SJSA1 (cell line): ENCODE measurements at places on chromosomes 4 and X.

DNA sequence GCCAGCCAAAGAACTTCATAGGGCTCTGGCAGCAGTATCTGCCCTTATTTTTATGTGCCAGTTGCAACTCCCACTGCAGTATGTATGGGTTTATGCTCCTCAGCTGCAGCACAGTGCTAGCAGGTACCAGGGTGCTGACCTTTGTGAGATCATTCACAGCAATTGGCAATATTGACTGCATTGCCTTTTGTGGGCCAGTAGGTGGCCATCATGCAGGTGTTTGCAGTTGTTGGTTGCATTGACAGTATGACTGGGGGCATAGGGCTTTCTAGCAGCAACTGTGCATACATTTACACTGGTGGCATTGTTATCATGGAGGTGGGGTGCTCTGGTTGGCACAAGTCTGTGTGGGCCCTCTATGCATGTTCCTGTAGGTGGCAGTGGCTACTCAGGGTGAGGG lies 42.5 kb downstream of the FAAH2 start:
- DNase-seq: no peak

GRCh38 chr4:53478671-53479456 lies 101.4 kb downstream of the FIP1L1 start:
- peak; percentile 27 for DNase-seq

DNA sequence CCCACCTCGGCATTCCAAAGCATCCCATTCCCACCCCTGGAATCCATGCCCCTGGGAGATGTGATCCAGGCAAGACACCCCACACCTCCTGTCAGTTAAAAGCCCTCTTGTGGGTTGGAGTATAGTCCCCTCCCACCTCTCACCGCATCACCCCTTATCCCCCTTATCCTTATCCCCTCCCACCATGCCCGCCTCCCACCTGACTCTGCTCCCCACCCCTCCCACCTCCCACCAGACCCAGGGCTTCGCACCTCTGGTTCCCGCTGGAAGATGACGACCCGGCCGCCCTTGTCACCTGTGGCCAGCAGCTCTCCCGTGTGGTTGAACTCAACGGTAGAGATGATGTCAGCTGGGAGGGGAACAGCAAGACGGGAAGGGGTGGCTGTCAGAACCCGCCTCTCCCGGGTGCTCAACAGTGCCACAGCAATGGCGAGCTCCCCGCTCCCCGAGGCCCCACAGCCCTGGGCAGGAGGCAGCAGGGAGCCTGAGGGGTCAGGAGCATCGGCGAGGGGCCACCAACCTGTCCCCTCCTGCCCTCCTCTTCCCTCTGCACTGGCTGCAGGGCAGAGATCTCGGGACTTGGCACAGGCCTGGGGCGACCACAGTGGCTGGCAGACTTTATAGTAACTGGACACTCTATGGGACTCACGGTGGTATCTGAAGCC lies 91.5 kb downstream of the PPP2R2C start:
- no peak for DNase-seq

GRCh38 chrX:101265869-101266428 lies 25.2 kb downstream of the TAF7L start:
- DNase-seq: peak; percentile 44

DNA sequence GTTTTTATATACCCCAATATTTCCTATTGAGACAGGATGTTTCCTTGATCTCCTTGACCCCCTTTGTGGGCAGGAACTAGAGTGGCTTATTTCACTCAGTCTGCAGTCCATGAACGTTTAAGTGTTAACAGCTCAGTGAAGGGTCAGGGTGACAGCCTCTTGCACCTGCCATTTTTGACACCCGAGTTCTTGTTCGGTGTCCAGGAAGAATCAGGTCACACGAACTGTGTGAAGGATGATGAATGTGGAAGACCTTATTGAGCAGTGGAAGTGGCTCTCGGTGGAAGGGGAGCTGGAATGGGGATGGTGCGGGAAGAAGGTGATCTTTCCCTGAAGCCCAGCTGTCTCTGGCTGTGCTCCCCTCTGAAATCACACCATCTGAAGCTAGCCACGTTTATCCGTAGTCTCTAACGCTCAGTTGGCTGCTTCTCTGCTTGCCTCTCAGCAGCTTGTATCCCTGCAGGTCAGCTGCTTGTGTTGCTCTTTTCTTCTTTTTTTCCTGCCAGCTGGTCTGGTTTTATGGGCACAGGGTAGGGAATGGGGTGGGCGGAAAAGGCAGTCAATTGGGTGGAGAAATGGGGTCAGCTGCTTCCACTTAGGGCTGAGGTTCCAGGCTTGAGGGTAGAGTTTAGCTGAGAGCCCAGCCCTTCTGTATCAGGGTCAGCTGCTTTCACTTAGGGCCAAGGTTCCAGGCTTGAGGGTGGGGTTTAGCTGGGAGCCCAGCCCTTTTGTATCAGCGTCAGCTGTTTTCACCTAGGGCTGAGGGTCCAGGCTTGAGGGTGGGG lies 29.0 kb upstream of the CCNG2 start:
- no peak for DNase-seq
